Prostate gland (tissue), 2 donors: ENCODE measurements at places on chromosomes 7 and 10. TPM values are rescaled to one million over a fixed set of nuclear protein-coding genes. Genes with fewer than 3 reads are reported as not detected.

DNA sequence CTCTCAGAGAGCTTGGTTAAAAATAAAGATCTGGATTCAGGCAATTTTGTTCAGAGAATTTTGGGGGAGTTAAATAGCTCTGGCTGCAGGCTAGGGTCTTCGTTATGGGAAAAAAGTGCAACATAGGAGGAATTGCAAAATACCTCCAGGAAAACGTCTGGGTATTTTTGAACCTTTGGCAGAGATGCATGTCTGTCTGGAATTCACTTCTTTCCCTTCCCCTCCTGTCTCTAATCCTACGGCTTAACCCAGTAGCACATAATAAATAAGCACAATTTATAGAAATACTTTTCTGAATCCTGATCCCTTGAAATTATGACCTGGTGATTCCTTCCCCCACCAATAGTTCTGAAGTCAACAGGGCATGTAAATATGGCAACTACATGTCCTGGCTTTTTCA is 19.3 kb upstream of the NUP205 start:
- DNase-seq, result no peak

GRCh38 chr7:83161899-83162401 is 734 bp downstream of the PCLO start:
- no peak for DNase-seq

DNA sequence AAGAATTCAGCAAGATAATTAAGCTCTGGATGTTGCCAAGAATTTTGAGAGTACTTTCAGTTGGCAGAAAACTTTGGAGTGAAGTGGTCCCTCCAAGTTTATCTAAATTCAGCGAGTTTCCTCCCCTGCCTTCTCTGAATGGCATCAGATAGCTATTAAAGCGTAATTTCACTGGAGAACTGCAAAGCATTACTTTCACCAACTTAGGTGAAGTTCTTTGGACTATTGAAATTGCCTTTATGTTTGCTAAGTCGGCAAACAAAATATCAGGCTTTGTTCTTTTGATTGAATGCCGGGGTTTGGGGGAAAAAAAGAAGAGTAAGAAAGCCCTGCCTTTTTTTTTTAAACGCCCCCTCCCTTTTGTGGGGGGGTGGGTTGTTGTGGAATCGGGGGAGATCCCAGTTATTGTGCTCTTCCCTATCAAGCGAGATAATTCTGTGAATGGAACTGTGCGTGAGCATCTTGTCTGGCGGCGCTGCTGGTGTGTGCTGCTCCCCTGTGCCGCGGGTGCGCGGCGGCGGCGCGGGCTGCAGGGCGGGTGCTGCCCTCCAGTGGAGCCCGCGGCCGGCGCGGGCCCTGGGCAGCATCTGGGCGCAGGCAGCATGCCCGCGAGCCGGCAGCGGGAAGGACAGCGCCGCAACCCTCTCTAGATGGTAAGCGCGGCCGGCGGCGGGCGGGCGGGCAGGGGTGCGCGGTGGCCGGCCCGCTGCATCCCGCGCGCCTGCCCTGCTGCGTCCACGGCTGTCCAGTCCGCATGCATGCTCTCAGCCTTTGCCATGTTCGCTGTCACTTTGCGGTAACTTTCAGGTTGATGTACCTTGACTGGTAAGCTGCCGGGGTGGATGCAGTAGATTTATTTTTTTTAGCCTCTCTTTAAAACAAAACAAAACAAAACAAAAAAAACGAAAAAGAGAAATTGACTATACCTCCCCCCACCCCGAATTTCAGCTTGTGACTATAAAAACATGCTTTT is 176.5 kb downstream of the TCF7L2 start:
- DNase-seq, result peak; percentile 56

GRCh38 chr10:88883448-88883809 is 3.4 kb downstream of the STAMBPL1 start:
- no peak for DNase-seq

DNA sequence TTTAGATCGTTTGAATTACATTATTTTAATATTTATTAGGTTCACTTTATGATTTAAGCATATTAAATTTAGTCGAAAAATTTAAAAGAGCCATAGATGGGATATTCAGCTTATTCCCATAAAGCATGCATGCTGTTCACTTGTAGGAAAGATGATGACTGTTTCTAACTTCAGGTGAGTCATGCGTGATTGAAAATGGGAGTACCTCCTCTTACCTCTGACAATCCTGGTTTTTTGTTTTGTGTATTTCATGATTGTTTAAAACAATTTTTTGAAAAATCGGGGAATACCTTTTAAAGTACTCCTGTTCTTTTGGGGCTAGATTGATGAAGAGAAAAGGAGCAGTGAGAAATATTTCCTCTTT is 1.4 kb downstream of the TNKS2 start:
- no peak for DNase-seq

GRCh38 chr10:48550071-48550691 is 54.7 kb downstream of the ARHGAP22 start:
- DNase-seq, result no peak

GRCh38 chr7:27157702-27158431 is 1.4 kb upstream of the HOXA7 start:
- DNase-seq, result no peak

GRCh38 chr7:101559586-101559985 is 69.5 kb downstream of the MYL10 start:
- no peak for DNase-seq

GRCh38 chr7:88278881-88279280 is 27.8 kb downstream of the STEAP4 start:
- DNase-seq, result no peak

Gene C10orf53
- total RNA-seq, result not detected

Gene ITPRID1
- total RNA-seq, result not detected

Gene SFTPA1
- total RNA-seq, result not detected

Gene TMEM229A
- not detected for total RNA-seq

Gene HTR7
- 0.77 TPM for total RNA-seq

Gene ZNHIT1
- total RNA-seq, result 75.2 TPM

Gene ANTXRL
- not detected for total RNA-seq

Gene PIK3AP1
- 3.8 TPM for total RNA-seq
